ENCODE measurements at places on chromosomes 2 and 18. TPM values are rescaled to one million over a fixed set of nuclear protein-coding genes. Genes with fewer than 3 reads are reported as not detected.

- no peak for DNase-seq
These were observed 1.7 kb downstream of the CYBRD1 start for GRCh38 chr2:171524018-171524401.

GRCh38 chr2:5692561-5693286 lies 540 bp downstream of the SOX11 start:
- no peak for DNase-seq

GRCh38 chr2:168136392-168136977 lies 110.9 kb downstream of the STK39 start:
- no peak for DNase-seq

- peak; percentile 79 for DNase-seq
These were observed 2.0 kb upstream of the GAL3ST2 start for GRCh38 chr2:241774419-241775222.

Gene SERPINB7
- not detected for total RNA-seq

Gene DCAF17
- total RNA-seq, result 24.7 TPM

Gene GKN2
- not detected for total RNA-seq

Gene CXCR2
- total RNA-seq, result not detected

DNA sequence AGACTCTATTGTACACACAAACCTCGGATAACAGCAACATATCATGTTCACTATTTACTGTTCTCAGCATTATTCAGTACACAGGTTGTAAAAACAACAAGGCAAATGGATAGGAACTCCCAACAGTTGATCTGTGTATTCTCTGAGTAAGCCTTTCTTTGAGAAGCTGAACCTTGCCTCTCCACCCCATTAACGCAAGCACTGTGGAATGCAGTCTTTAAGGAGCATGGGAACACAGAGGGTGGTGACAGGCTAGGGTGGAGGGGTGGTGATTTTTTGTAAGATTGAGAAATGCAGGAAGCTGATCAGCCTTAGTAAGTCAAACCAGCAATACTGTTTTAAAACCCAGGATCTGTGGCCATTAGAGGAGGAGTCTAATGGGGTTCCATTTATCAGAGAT lies 19.6 kb upstream of the SERPINB11 start:
- no peak for DNase-seq

DNA sequence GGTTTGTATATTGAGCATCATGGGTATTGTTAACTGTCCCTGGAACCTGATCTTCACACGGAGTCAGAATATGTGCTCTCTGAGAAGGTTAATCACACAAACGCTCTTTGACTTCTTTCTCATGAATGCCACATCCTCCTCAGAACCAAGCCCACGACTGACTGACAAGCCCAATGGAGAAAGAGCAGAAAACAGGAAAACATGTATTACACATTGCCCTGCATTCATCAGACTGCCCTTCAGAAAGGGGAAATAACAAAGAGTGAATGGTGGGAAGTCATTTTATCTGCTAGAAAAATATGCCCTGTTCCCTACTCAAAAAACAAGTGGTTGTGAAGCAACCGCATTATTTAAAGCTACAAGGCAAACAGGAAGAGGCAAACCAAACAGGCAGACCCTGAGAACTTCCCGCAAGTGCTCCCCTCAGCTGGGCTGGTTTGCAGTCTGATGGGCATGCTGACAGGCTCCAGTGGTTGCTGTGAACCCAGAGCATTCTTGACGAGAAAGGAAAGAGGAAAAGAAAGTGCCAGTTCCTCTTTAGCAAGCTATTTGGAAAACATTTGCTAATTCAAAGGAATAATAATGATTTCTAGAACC lies 172.9 kb upstream of the SETBP1 start:
- peak; percentile 26 for DNase-seq

Gene BMP10
- not detected for total RNA-seq

DNA sequence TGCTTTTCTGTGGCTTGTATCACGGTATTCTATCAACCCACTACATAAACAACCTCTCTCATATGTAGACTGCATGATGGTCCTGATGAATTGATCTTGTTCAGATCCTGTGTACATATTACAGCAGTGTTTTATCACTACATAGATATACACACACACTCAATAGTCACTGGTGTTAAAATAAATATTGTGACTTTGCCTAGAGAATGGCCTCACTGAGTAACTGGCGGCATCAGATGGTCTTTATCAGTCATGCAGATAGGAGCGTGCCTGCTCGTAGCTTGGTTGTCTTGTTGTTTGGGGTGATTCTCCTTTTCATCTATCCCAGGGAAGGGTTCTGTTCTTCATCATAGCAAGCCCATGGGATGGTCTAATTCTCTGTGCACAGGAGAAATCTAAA lies 18.4 kb upstream of the CTAGE1 start:
- no peak for DNase-seq

- DNase-seq, result no peak
These were observed 1429.1 kb downstream of the LRP1B start for GRCh38 chr2:140701726-140702125.
